ENCODE measurements at places on chromosomes 3 and 15.

DNA sequence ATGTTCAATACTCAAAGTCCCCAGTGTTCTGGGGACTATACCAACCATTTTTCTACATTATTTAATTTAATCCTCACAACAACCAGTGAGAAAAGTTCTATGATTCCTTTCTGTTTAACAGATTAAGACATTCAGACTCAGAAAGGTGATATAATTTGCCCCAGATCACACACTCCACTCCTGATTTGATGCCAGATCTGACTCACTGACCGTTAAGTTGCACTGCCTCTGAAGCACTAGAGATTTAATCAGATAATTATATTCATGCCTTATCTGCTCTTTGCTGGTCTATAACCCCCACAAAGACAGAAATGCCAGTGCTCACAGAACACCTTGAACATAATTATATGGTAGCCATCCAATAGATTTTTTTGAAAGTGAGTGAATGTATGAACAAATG lies 501.0 kb downstream of the IGSF11 start:
- no peak for DNase-seq

GRCh38 chr15:98154863-98155262 lies 194.4 kb downstream of the ARRDC4 start:
- DNase-seq, result peak; percentile 96

DNA sequence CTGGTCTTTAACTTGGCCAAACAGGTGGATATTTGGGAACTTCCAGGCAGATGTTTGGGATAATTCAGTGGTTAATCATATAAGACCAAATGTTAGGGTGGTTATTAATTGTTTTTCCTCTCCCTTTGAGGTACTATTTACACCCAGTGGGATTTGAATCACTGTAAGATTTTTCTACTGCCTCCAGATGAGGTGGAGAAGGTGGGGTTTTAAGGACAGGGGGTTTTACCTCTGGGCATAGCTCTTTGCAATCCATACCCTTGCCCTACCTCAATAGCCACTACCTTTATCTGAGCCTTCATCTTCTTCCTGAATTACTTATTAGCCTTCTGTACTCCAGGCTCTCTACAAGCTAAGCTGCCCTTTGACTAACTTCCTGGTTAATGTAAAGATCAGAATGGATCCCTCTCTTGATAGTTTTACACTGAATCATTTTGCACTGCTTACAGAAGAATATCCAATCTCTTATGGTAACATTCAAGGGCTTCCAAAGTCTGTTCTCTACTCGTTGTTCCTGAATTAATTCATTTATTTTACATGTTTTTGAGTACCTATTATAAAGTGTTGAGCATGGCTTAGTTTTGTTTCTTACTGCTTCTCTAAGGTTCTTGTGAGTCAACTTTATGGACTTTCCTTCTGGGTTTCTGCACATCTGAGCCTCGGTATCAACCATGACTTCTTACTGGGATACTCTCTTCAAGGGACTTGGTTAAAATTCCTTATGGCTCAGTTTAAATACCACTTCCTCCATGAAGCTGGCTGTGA lies 331.2 kb upstream of the TBL1XR1 start:
- DNase-seq, result no peak

GRCh38 chr3:13172644-13173013 lies 99.4 kb upstream of the IQSEC1 start:
- no peak for DNase-seq

DNA sequence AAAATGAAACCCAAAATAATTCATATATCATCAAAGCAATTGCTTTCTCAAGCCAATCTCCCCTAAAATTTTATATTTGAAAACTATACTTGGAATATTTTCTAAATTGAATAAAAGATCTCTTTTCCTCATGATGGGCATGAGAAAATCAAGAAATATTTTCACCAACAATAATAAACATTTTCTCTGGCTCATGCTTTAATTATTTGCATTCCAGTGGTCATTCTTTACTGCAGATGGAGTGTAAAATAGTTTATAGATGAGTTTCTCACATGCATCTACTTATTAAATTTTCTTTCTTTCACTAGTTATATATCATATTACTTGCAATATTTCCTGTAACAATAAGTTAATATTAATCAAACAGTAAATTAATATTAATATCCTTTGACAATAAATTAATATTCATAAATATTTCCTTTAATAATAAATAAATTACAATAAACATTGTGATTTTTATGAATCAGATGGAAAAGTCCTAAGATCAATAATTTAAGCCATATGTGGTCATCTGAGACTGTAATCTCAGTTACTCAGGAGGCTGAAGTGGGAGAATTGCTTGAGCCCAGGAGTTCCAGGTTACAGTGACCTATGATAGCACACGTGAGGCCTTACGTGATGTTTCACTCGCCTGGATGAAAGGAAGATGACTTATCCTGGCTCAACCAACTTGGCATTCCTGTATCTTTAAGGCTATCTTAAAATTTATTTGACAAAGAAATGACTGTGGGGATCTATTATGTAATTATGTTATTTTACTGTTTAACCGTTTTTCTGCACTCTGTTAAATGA lies 958.8 kb downstream of the ZPLD1 start:
- peak; percentile 66 for DNase-seq

DNA sequence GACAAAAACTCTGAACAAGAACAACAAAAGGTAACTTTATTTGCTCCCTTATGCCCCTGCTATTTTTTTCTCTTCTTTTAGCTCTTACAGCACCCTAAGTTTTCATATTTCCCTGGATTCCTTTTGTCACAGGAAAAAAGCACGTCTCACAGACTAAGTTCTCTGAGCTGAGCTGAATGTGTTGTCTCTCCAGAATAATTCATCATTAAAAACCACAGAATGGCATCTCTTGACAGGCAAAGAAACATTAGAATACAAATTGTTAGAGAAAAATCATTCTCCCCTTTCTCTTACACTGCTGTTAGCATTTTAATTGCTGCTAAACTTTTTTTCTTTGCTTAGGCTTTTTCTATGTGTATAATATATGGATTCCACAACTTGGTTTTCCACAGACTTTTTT lies 48.7 kb upstream of the SECISBP2L start:
- no peak for DNase-seq

DNA sequence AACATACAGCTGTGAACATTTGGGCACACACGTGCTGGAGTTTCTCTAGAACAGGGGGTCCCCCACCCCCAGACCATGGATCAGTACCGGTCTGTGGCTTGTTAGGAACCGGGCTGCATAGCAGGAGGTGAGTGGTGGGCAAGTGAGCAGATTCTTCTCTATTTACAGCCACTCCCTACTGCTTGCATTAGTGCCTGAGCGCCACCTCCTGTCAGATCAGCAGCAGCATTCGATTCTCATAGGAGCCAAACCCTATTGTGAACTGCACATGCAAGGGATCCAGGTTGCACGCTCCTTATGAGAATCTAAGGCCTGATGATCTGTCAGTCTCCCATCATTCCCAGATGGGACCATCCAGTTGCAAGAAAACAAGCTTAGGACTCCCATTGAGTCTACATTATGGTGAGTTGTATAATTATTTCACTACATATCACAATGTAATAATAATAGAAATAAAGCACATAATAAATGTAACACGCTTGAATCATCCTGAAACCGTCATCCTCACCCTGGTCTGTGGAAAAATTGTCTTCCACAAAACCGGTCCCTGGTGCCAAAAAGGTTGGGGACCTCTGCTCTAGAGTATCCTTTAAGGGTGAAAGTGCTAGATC lies 25.8 kb downstream of the CHRM5 start:
- peak; percentile 19 for DNase-seq

DNA sequence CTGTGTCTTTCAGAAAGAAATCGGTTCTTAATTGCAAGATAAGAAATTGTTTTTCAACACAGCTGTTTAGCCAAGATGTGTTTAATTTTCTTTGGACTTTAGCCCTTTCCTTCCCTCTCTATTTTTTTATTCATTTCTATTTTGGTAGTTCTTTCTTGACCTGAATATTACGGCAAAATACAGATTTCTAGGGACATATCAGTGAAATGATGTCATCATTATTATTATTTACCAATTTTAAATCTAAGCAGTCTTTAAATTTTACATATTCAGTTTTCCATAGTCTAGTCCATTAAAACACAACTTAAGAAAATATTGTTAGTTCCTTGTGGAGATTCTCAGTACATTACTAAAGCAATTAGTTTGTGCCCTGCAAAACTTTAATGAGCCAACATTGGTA lies 104.3 kb downstream of the MAP2K5 start:
- DNase-seq, result no peak

DNA sequence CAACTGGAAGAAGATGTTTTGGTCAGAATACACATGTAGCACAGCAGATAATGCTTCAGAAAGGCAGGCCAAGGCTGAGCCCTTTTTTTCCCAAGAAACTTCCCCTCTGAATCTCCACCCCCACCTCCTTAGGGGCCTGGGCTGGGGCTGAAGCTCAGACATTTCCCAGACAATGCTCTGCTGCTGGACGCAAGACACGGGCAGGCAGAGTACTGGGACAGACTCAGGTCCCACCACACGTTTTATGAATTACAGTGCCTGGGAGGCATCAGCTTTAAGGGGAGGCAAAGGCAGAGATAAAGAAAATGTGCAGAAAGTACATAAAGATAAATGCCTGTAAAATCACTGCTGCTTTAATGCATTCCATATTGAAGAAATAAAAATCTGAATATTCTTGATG lies 479.4 kb downstream of the ERC2 start:
- DNase-seq, result no peak

DNA sequence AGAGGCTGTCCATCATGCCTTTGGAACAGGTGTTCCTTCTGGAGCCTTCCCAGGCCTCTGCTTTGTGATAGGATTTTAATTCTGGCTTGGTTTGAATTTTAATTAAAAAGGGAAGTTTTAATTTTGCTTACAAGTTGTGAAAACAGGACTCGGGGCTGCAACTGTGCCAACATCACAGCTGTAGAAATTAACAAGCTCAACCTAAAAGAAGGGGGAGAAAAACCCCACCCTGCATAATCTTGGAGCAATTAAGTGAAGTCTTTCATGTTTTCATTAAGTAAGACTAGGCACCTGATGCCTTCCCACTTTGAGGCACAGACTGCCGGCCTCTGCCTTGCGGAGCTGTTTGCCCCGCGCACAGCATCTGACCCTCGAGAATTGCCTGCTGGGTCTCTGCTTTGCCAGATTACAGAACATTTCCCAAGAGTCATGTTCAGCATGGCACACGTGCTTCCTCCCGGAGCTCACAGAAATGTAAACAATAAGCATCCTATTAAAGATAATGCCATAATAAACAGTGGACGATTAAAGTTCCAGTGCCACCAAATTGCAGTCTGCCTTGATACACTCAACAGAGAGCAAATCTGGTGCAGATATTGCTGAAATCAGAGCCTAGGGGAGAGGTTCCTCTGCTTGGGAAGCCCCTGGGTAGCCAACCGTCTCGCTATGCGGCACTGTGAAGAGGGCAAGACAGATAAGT lies 364.2 kb downstream of the LRTM1 start:
- no peak for DNase-seq

DNA sequence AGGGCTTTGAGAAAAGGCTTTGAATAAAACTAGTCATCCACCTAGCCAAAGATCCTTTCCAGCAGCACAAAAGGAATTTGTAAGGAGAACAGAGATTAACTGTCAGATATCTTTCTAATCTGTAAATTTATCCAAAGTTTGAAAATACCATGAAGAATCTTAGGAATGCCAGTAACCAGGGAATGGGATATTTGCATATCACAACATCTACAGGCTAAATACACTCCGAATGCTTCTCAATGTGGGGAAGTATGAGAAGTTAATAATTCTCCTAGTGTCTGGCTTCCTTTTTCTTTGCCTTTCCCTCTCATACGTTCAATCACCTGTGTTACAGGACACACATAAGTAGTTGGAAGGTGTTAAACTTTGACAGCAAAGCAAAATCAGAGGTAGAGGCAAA lies 7.8 kb downstream of the ANAPC13 start:
- DNase-seq, result peak; percentile 68

DNA sequence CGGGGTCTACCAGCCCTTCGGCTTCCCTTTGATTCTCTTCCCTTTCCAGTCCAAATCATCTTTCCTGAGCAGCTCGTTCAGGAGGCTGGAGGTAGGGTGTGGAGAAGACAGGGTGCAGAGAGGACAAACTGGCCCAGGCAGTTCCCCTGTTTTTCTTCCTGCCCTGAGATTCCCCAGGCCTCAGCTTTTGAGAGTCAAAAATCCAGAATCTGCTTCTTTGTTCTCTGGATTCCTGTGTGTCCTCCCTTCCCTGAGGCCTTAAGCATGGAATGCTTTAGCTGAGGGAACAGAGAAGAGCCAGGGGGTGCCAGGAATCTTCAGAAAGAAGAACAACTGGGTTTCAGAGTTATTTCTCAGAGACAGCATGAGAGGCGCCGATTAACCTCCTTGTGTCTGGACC lies 26.7 kb upstream of the LRTM1 start:
- peak; percentile 38 for DNase-seq

DNA sequence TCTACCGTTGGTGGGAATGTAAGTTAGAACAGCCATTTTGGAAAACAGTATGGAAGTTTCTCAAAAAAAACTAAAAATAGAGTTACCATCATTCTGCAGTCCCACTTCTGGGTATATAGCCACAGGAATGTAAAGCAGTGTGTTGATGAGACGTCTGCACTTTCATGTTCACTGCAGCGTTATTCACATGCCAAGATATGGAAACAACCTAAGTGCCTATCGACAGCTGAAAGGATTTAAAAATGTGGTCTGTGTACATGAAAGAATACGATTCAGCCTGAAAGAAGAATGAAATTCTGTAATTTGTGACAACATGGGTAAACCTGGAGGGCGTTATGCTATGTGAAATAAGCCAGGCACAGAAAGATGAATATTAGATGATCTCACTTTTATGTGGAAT lies 157.7 kb downstream of the THSD4 start:
- DNase-seq, result peak; percentile 89

DNA sequence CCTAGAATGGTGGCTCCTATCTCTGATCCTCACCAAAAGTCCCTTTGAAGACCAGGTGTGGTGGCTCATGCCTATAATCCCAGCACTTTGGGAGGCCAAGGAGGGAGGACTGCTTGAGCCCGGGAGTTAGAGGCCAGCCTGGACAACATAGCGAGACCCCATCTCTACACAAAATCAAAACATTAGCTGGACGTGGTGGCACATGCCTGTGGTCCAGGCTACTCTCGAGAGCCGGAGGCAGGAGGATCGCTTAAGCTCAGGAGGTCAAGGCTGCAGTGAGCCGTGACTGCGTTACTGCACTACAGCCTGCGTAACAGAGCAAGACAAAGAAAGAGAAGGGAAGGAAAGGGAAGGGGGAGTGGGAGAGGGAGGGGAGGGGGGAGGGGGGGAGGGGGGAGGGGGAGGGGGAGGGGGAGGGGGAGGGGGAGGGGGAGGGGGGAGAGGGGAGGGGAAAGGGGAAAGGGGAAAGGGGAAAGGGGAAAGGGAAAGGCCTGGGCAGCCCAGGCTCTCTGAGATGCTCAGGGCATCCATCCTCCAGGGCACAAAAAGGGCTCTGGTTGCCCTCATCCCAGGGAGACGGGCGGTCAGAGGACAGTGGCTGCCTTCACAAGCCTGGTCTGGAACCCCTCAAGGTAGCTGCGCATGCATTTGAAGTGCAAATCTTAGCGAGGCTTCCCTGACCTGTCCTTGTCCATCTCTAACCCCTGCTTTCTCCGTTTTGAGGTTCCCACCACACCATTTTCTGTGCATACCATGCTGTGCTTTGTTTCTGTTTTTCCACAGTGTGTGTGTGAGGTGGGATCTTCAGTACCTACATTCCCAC lies 76.1 kb downstream of the LDHAL6B start:
- DNase-seq, result no peak

- DNase-seq, result peak; percentile 14
These were observed 629.1 kb downstream of the MECOM start for GRCh38 chr3:169034401-169034800.

GRCh38 chr3:56413911-56414310 lies 54.4 kb downstream of the ERC2 start:
- no peak for DNase-seq
